ENCODE measurements at places on chromosomes 6 and 20.

DNA sequence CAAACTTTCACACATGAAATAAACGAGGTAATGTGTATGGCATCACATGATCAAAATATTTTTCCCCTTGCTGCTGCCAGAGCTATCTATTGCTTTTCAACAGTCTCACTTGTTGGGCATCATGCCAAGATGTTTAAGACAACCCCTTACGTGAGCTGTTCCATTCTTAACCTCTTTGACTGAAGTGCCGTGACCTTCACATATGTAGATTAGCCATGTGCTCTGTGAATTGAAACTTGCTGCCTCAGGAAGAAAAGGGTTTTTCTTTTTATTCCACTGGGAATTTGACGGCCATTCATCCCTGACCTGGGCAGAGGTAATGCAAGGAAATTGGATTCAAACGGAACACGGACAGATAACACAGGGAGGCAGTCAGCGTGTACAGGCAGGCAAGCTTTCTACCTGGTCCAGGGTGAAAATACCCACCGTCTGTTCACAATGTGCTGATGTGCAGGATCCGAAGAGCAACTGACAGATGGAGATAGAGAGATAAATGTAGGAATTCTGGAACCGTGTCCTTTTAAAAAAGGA is 14.2 kb downstream of the ARID1B start:
- DNase-seq: no peak

DNA sequence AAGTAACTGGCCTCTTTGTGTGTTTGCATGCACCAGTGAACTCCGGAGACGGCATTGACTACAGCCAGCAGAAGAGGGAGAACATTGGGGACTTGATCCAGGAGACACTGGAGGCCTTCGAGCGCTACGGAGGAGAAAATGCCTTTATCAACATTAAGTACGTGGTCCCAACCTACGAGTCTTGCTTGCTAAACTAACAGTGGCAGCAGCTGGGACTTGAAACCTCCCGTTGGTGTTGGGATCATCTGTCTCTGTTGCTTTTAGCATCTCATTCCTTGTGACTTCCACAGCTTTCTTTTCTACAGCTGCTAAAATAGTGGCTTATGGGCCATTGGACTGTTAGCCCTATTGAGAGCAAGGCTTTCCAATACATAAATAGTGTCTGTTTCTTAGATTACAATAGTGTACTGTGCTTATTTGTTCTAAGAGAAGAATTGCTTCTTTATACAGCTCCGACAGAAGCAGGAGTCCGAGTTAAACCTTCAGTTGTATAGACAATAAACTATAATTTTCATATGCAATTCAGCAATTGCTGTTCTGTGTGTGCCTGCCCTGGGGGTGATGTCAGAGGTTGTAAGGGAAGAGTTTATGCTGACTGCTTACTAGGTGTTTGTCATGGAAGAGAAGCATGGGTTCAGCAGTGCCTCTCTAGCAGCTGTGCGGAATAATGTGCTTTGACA is 99.6 kb upstream of the QKI start:
- no peak for DNase-seq

DNA sequence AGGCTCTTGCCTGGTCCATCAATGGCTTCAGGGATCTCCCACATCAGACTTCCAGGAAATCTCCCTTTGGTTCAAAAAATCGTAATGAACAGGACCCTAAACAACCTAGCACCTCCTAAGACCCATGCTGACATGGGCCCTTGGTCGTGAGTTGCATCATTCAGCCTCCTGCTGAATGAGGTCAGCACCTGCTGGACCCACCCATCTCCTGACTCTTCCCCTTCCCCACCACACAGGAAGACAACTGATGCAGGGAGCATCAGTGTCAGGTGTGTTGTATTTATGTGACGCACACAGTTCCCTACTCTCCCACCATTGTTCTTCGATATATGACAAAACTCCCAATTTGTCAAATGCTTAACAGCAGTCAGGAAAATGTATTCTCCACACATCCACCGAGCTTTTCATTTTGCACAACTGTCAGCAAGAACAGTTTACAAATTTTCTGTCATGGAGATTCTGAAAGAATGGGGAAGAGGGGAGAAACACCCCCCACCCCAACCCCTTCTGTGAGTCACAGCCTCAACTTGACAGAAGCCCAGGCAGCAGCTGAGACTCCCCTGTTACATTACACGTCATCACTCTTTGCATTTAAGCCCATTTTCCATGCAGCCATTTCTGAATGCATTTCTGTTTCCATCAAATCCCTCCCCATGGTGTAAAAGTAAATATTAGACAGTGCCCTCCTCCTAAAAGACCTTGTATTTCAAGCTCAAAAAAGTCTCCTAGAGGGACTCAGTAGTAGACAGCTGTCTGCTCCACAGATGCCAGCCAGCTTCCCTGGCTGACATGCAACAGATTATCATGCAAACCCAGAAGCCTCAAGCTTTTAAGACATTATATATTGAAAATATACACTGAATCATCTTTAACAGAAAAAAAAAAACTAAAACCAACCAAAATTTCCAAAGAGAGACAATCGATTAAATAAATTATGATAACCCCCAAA is 577.5 kb downstream of the PTPRT start:
- DNase-seq: no peak

DNA sequence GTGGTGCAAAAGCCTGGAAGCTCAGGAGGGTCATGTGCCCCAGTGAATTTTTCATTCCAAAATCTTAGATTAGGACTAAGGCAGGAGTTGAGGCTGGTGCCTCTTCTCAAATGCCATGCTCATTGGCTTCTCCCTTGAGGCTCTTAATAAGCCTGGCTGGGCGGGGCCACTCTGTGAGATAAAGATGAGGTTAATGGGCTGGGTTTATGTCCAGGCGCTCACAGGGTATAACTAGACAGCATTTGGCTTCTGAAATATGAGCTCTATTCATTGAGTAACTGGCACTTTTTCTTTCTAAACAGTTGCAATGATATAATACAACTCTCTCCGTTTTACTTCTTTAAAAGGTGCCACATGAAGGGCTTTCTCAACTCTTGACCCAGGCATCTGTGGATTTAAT is 156.3 kb downstream of the SCML4 start:
- no peak for DNase-seq

DNA sequence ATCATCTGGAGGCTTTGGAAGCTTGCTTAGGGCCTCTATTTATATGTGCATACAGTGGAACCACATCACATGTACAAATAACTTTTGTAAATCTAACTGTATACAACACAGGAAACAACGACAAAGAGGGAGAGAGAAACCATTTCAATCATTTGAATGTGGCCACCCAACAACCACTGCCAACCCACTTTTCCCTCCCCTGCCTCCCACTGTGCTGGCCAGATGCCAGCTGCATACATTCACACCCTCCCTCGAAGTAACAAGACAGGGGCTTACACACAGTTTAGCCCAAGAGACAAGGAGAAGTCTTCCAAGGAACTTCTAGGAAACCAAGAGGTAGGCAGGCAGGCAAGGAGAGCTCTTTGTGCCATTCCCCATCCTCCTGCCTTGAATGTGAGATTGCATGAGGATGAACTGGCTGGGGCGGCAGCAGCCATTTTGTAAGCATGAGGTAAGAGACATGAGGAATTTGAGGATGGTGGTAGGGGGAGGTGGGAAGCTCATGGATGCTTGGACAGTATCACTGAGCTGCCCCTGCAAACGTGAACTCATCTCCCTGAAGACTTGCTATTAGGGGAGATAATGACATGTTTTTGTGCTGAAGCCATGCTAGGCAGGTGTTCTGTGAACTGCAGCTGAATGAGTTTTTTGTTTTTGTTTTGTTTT is 18.2 kb downstream of the BMP7 start:
- DNase-seq: no peak

- no peak for DNase-seq
Observed at GRCh38 chr20:16066571-16066970, 506.7 kb downstream of the KIF16B start.

DNA sequence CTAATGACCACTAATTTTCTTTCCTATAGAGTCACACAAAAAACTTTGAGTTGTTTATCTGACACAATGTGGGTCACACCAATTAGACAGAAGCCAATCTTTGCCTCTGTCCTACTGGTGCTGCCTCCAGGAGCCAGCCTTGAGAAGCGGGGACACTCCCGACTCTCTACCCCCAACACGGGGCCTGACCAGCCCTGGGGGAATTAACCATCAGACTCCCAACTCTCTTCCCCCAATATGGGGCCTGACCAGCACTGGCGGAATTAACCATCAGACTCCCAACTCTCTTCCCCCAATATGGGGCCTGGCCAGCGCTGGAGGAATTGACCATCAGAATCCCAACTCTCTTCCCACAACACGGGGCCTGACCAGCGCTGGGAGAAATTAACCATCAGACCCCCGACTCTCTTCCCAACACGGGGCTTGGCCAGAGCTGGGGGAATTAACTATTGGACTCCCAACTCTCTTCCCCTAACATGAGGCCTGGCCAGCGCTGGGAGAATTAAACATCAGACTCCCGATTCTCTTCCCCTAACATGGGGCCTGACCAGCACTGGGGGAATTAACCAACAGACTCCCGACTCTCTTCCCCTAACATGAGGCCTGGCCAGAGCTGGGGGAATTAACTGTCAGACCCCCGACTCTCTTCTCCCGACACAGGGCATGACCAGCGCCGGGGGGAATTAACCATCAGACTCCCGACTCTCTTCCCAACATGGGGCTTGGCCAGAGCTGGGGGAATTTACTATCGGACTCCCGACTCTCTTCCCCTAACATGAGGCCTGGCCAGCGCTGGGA is 12.5 kb downstream of the CST7 start:
- DNase-seq: no peak

DNA sequence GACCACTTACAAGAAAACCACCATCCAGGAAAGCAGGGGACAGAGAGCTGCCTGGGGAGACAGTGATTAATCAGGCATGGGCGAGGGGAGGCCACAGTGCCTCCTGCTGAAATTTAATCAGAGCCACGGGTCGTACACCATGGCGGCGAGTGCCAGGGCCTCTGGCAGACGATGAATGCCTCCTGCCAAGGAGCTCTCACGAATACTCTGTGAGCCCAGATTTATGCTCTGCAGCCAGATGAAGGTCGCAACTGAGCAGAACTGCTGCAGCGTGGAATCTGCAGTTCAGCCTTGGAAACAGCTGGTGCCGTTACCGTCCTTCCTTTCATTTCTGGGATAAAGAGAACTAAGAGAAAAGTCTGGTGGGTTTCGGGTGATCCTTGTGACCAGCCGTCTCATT is 85.6 kb downstream of the BFSP1 start:
- no peak for DNase-seq

GRCh38 chr20:14337400-14338171 is at the start of gene FLRT3:
Gene FLRT3 (minus strand): TSS chr20:14337612. CDS start chr20:14327506, 10,106 bp downstream.
- no peak for DNase-seq

- no peak for DNase-seq
Observed at GRCh38 chr6:4367643-4368042, 232.3 kb upstream of the ECI2 start.

- DNase-seq: no peak
Observed at GRCh38 chr6:6834356-6835222, 246.1 kb downstream of the LY86 start.

GRCh38 chr6:87723170-87724078 is 21.4 kb upstream of the AKIRIN2 start:
- no peak for DNase-seq

DNA sequence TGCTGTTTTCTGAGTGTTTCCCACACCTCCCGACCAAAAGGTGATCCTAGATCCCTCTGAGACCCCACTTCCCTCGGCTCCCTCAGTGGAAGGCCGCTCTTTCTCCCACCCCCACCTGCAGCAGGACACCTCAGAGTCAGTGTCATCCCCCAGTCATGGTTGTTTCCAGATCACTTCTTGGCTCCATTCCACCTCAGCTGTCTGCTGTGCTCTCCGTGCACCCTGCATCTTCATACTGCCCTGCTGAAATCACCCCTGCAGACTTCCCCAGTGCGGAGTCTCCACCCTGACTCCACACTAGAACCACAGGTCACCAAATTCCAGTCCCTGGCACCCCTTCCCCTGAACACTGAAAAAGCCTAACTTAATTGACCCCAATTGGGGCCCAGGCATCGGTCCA is 255.1 kb upstream of the CDYL start:
- DNase-seq: no peak

GRCh38 chr20:46831633-46832011 is 63.0 kb upstream of the EYA2 start:
- DNase-seq: no peak

DNA sequence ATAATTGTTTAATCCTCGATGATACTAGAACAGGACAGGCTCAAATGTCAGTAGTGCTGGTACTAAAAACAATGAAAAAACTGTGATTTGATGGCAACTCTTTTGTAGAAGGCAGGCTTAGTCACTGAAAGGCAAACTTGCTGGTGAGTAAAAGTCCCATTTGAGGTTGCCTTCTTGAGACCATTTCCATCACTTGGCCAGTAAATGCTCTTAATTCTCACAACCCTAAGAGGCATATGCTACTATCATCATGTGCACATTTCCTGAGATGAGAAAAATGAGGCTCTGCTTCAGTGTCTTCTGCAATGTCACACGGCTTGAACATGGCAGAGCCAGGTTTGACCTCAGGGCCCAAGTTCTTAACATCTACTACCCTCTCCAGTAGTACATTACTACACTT is 9.9 kb downstream of the AKIRIN2 start:
- DNase-seq: no peak

- DNase-seq: no peak
Observed at GRCh38 chr6:36979347-36979742, 6.7 kb downstream of the MTCH1 start.

DNA sequence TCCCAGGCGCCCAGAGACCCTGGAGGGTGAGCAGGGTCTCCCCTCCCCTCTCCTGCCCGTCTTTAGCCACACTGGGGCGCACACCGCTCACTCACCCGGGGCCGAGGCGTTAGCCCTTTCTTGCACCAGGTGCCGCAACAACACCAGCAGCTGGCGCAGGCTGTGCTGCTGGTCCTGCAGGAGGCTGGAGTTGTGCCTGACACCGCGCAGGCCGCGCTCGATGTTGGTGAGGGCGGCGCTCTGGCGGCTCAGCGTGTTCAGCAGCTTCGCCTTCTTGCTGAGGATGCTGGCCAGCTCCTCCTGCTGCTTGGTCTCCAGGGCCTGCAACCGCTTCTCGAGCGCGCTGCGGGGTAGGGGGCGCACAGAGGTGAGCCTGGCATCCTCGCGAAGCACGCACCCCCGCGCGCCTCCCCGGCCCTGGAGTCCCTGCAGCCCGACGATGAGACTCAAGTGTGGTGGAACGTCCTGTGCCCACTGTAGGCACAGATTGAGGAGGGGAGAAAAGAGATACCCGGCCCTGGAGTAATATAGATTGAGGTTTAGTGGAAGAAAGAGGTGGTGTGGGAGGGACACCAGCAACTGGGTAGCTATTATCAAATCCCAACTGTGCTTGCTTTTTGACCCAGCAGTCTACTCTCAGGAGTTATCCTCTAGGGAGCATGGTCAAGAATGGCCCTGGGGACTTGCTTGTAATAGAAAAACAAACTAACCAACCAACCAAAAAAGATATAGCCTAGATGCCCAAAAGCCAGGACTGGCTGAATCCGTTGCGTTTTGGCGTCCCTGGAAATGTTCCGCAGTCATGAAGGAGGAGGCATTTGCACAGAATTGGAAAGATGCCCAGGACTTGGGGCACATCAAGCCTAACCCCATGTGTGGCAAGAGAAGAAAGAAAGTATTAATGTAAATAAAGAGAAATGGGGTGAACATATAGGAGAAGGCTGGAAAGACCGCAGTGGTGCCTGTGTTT is 30.9 kb downstream of the ANGPT4 start:
- no peak for DNase-seq

All from activated T-cell treated with anti-CD3 and anti-CD28 coated beads, Interleukin-2, amount 50 U/mL, for 24 hours (primary cell).